ENCODE measurements at places on chromosomes 4 and X. TPM values are rescaled to one million over a fixed set of nuclear protein-coding genes. Genes with fewer than 3 reads are reported as not detected.

- no peak for DNase-seq
- no peak overlapping the region for H3K4me3 ChIP-seq
- H3K27ac ChIP-seq: no peak overlapping the region
- H3K36me3 ChIP-seq: no peaks in the 10 kb centered on the region
- no peaks in the 10 kb centered on the region for H3K4me1 ChIP-seq
Measured at GRCh38 chr4:83753260-83753659, 217.4 kb downstream of the GPAT3 start.

DNA sequence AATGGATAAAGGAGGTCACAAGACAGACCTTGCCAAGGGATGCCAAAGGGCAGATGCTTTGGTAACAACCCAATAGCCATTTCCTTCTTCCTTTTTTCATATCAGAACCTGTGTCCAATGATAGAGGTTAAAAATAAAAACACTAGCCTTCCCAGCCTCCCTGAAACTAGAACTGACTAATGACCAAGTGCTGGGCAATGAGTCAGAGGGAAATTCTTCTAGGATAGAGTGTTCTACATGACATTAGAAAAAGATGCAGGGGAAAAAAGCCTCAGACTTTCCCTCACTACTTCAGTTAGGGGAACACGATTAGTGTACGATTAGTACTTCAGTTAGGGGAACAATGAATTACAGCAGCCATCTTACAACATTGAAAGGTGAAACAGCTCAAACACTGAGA is 29.3 kb upstream of the FAM47C start:
- H3K4me3 ChIP-seq: no peak overlapping the region
- DNase-seq: no peak
- no peaks in the 10 kb centered on the region for H3K36me3 ChIP-seq
- peaks cover 9% of the 10 kb centered on the region for H3K4me1 ChIP-seq
- no peak overlapping the region for H3K27ac ChIP-seq

DNA sequence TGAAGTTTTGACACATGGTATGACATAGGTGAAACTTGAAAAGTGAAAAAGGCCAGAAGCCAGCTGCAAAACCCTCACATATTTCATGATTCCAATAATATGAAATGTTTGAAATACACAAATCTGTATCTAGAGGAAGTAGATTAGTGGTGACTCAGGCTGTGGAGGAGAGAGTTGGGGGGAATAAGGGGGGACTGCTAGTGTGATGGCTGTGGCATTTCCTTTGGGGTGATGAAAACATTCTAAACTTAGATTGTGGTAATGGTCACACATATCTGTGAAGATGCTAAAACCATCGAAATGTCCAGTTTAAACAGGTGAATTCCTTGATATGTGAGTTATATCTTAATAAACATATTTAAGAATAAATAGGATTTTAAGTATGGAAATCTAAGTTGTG is 343.5 kb upstream of the SFRP2 start:
- no peak overlapping the region for H3K27ac ChIP-seq
- peaks cover 17% of the 10 kb centered on the region for H3K4me1 ChIP-seq
- H3K27me3 ChIP-seq: peaks cover 5% of the 10 kb centered on the region

- peaks cover 9% of the 10 kb centered on the region for H3K4me1 ChIP-seq
- no peak overlapping the region for H3K27ac ChIP-seq
- H3K27me3 ChIP-seq: peaks cover 4% of the 10 kb centered on the region
- H3K4me3 ChIP-seq: no peak overlapping the region
Measured at GRCh38 chr4:148078061-148078460, 346.2 kb downstream of the ARHGAP10 start.

DNA sequence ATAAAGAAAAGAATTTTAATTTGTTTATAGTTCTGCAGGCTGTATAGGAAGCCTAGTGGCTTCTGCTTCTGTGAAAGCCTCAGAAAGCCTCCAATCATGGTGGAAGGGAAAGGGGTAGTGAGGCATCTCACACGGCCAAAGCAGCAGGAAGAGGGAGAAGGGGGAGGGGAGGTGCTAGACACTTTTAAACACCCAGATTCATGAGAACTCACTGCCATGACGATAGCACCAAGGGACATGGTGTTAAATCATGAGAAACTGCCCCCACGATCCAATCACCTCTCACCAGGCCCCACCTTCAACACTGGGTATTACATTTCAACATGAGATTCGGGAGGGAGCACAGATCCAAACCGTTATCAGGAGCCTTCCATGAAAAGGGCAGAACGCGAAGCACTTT is 18.1 kb downstream of the SMIM31 start:
- no peak overlapping the region for H3K4me3 ChIP-seq
- no peak overlapping the region for H3K27ac ChIP-seq
- DNase-seq: no peak
- H3K4me1 ChIP-seq: peaks cover 3% of the 10 kb centered on the region
- no peaks in the 10 kb centered on the region for H3K36me3 ChIP-seq
- H3K27me3 ChIP-seq: no peaks in the 10 kb centered on the region

DNA sequence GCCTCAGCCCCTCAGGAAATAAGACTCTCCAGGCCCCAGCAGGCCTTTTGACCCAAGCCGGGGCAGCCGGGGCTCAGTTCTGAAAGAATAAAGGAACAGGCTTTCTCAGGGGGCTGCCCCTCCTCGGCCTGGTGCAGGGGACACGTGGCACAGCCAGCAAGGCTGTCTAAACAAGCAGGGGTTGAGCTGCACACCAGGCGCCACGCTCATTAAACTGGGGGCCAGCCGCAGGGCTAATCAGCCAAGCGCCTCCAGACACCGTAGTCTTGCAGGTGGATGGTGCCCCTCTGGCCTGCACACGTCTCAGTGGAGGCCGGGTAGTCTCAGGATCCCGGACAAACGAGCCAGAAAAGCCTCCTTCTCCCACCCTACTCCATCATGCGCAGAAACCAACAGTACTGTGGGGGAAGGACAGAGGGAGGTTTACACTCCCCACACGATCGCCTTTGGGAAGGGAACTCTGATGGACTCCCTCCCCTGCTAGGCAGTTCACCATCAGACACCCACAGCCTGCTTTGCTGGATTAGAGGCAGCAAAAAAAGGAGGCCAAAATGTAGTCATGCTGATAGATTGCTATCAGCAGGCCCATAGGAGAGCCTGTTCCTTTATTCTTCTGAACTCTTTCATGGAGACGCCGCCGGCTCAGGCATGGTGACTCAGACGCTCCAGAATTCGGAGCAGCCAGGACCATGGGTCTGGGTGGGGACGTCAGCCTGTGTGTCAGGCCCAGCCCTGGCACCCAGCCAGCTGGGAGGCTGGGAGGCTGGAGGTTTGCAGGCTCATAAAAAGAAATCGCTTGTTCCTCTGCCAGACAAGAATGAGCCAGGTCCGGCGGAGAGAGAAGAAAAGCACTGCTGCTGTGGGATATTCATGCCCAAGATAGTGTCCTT is 342.4 kb downstream of the BCOR start:
- H3K4me1 ChIP-seq: peaks cover 25% of the 10 kb centered on the region
- H3K27me3 ChIP-seq: peaks cover 5% of the 10 kb centered on the region
- no peak overlapping the region for H3K4me3 ChIP-seq
- no peak overlapping the region for H3K27ac ChIP-seq
- no peak for DNase-seq
- no peaks in the 10 kb centered on the region for H3K36me3 ChIP-seq

- H3K36me3 ChIP-seq: peaks cover 53% of the 10 kb centered on the region
- no peaks in the 10 kb centered on the region for H3K27me3 ChIP-seq
- no peak for DNase-seq
- no peak overlapping the region for H3K27ac ChIP-seq
Measured at GRCh38 chr4:25401066-25401465, 24.0 kb downstream of the ANAPC4 start.

GRCh38 chr4:185846505-185847150 is 34.6 kb upstream of the SORBS2 start:
- no peak overlapping the region for H3K27ac ChIP-seq
- peaks cover 28% of the 10 kb centered on the region for H3K4me1 ChIP-seq
- peaks cover 45% of the 10 kb centered on the region for H3K36me3 ChIP-seq
- H3K4me3 ChIP-seq: no peak overlapping the region
- H3K27me3 ChIP-seq: no peaks in the 10 kb centered on the region

DNA sequence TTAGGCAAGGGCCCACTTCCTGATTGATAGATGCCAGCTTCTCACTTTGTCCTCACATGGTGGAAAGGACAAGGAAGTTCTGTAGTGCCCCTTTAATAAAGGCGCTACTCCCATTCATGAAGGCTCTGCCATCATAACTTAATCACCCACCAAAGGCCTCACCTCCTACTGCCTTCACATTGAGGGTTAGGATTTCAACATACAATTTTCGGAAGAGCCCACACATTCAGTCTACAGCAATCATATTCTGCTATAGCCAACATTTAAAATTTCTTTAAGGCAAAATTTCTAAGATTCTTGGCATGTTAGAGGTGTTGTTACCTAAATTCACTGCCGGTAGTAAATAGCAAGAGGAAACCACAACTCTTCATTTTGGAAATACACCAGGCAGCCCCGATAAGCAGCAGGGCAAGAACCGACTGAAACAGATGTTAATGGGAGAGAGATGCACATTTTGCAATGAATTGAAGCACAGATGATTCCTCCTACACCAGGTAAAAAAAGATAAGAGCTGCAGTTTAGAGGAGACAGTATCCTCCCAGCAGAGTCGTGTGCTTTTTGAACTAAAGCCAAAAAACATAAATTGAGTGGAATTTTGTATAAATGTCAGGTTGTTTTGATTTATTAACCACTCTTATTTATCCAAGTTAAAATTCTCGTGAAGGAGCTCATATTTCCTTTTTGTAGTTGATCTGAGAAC is 594.9 kb downstream of the KCTD8 start:
- H3K27me3 ChIP-seq: no peaks in the 10 kb centered on the region
- H3K36me3 ChIP-seq: 0 out of 2 replicates have a peak, but pooled peaks cover 8% of the 10 kb centered on the region
- H3K4me3 ChIP-seq: no peak overlapping the region
- DNase-seq: no peak

DNA sequence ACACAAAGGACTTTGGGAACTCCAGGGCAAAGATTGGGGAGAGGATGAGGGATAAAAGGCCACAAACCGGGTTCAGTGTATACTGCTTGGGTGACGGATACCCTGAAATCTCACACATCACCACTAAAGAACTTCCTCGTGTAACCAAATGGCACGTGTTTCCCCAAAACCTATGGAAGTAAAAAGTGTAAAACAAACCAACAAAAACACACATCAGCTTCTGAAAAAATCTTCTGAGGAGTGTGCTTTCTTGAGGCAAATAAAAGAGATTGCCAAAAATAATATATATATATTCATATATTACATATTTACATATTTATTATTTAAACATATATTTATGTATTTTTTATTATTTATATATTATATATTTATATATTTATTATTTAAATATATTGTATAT is 3.9 kb downstream of the P2RY8 start:
- no peak for DNase-seq
- H3K36me3 ChIP-seq: no peaks in the 10 kb centered on the region
- no peak overlapping the region for H3K4me3 ChIP-seq
- no peaks in the 10 kb centered on the region for H3K4me1 ChIP-seq
- no peaks in the 10 kb centered on the region for H3K27me3 ChIP-seq
- no peak overlapping the region for H3K27ac ChIP-seq

DNA sequence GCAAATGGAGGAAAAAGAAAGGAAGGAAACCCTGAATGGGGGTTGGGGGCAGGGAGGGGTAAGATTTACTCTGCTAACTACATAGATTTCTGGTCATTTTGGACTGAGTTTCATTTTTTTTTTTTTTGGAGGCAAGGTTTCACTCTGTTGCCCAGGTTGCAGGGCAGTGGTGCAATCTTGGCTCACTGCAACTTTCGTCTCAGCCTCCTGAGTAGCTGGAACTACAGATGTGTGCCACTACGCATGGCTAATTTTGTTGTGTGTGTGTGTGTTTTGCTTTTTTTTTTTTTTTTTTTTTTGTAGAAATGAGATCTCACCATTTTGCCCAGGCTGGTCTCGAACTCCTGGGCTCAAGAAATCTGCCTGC is 223.5 kb downstream of the APBB2 start:
- H3K27me3 ChIP-seq: no peaks in the 10 kb centered on the region
- H3K4me1 ChIP-seq: no peaks in the 10 kb centered on the region
- H3K4me3 ChIP-seq: no peak overlapping the region

DNA sequence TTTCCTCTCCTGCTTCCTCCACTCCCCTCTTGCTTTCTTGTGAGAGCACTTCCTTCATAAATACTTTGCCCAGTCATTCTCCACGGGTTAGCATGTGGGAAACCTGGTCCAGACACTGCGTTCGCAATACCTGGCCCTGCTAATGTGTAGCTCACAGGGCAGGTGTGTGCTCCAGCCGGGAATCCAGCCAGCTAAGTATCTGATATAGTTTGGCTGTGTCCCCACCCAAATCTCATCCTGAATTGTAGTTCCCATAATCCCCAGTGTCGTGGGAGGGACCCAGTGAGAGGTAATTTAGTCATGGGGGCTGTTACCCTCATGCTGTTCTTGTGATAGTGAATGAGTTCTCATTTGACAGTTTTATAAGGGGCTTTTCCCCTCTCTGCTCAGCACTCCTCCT is 32.2 kb upstream of the STX18 start:
- H3K27ac ChIP-seq: no peak overlapping the region
- peaks cover 21% of the 10 kb centered on the region for H3K4me1 ChIP-seq
- peaks cover 22% of the 10 kb centered on the region for H3K36me3 ChIP-seq
- no peak for DNase-seq

DNA sequence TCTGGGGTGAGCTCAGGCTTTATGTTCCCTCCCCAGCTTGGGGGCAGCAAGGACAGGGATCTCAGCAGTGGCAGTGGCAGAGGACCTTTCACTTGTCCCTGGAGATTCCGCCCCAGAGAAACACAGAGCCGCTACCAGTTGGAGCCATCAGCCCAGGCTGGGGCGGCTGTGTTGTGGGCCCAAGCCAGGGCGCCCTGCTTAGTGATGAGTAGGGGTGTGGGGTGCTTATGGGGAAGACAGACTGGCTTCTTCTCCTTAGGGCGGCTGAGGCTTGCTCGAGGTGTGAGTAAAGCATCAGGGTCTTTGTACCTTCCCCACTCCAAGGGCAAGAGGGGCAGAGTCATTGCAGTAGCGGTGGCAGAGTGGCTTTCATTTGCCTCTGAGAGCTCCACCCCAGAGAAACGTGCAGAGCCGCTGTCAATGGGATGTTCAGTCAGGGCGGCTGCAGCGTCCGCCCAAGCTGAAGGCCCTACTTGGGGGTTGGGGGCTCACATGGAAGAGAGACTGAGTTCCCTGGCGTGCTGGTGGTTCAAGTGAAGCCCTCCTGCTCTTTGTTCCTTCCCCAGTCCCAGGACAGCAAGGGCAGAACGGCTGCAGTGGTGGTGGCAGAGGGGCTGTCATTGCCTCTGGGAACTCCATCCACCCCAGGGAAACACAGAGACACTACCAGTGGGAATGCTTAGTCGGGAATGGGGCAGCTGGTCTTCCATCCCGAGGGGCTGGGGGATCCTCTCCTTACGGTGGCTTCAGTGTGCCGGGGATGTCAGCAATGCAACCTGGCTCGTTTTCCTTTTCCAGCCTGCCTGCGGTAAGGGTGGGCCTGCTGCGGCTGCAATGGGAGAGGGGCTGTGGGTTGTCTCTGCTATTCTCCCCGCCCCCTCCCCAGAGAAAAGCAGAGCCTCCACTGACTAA is 2142.5 kb upstream of the TENM3 start:
- peaks cover 20% of the 10 kb centered on the region for H3K4me1 ChIP-seq
- no peak for DNase-seq
- H3K36me3 ChIP-seq: no peaks in the 10 kb centered on the region

GRCh38 chr4:165625281-165625680 is 246.5 kb downstream of the CPE start:
- H3K36me3 ChIP-seq: no peaks in the 10 kb centered on the region
- H3K4me3 ChIP-seq: no peak overlapping the region
- no peak overlapping the region for H3K27ac ChIP-seq
- DNase-seq: no peak
- no peaks in the 10 kb centered on the region for H3K27me3 ChIP-seq

ESX1 gene
- not detected for total RNA-seq

IL21 gene
- not detected for total RNA-seq

CXCL8 gene
- total RNA-seq: not detected

DNAJB14 gene
- 39.9 TPM for total RNA-seq

SPINK2 gene
- 0.92 TPM for total RNA-seq

LONRF3 gene
- total RNA-seq: 0.18 TPM

PDZD4 gene
- total RNA-seq: 120 TPM

UGT2B7 gene
- total RNA-seq: not detected

TRMT2B gene
- 15.4 TPM for total RNA-seq
